T1000 (cell line): ENCODE measurements at places on chromosomes 1 and 21.

- no peak for DNase-seq
Observed at GRCh38 chr1:152796421-152796820, at the start of gene LCE1D. TSS of gene LCE1D (plus strand) at chr1:152796721. CDS start at chr1:152797795, 1,074 bp downstream.

- no peak for DNase-seq
Observed at GRCh38 chr21:38075833-38076587, 159.8 kb upstream of the KCNJ6 start.

DNA sequence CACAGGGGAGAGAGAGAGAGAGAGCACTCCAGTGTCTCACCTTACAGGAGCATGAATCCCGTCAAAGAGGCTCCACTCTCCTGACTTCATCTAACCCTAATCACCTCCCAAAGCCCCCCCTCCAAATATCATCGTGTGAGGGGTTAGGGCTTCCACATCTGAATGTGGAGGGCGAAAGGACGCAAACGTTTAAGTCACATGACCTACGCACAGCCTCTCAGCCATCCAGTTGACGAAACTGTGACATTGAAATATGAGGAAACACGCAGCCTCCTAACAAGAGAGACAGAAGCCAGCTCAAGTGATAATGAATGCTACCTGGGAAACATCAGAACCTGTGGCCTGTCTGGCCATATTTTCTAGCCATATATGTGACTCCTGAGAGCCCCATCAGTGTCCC, 63.7 kb downstream of the MATN1 start:
- DNase-seq, result no peak

- no peak for DNase-seq
Observed at GRCh38 chr1:26127235-26128163, 15.9 kb downstream of the PDIK1L start.

- no peak for DNase-seq
Observed at GRCh38 chr1:43321331-43321891, 16.2 kb upstream of the MPL start.

DNA sequence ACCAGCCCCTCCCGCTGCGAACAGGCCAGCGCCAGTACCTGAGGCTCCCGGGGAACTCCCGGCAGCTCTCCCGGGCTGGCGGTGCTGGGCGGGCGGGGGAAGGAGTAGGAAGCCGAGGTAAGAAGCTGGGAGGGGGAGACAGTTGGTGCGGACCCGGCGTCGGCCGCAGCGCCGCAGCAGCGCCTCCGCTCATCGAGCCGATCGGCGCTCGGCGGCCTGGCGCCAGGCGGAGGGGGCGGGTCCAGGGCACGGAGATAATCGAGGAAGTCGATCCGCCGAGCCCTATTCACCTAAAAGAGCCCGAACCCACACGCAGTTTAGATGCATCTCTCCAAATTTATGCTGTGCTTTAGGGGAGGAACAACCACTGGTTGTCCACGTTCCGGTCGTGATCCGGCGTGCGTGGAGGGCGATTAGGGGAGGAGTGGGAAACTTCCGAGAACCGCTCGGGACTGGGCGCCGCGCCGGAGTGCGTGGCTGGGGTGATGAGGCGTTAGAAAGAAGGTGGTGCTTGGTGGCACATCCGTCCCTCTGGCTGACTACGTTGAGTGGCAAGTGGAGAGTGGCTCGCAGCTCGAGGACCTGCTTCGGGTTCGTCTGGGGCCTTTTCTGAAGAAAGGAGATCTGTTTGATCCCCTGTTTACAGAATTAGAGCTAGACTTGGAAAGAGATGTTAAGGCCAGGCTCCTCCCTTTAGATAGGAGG, at the start of gene VAMP4:
Gene VAMP4 (minus strand): TSS at position 194 of the 705 bp plus-strand sequence. CDS start 3,651 bp downstream, outside the sequence.
- peak; percentile 69 for DNase-seq

- DNase-seq, result no peak
Observed at GRCh38 chr1:52294580-52294979, 71.4 kb downstream of the CC2D1B start.

DNA sequence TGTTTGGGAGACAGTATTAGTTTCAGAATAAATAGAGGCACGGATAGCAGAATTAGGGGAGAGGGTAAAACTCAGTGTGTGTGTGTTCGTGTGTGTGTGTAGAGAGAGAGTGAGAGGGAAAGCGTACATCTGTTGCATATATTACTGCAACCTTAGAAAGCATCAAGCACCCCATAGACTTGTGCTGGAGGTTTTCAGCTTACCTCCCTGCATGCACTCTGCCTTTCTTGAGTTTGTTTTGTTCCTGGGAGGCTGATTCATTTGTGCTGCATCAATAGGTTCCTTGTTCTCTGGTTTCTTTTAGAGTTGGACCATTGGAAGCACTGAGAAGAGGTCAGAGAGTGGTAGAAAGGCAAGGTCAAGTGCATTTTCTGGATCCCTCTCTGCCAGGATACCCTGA, 104.4 kb upstream of the KCNK1 start:
- no peak for DNase-seq

DNA sequence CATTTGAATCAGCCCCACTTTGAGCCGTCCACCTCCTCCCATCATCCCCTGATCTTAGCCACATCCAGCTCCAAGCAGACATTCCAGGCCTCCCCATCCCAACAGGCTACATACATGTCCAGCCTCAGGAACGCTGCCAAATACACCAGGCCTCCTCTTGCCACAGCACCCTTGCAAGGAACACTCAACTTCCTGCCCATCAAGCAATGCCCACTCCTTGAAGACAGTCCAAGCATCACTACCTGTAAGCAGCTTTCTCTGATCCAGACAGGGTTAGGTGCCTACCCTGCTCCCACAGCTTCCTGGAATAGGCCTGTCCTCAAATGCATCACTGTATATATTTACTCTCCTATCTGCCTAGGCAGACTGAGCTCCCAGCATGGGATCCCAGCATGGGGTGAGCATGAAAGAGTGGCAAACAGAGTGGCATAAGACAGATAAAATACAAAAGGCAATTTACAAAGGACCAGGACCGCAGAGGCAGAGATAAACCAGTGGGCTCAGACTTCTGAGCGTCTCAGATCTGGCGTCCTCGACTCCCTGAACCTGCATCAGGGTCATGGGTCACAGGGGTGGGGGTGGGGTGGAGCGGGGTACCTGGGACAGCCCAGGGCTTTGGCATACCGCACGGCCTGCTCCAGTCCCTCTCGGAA, 816 bp downstream of the HYI start:
- no peak for DNase-seq
